ENCODE measurements at places on chromosomes 5 and 9.

- no peak for DNase-seq
These were observed 19.6 kb downstream of the TCF7 start for GRCh38 chr5:134133995-134134541.

- no peak for DNase-seq
These were observed 9.5 kb upstream of the NAA35 start for GRCh38 chr9:85931495-85931894.

DNA sequence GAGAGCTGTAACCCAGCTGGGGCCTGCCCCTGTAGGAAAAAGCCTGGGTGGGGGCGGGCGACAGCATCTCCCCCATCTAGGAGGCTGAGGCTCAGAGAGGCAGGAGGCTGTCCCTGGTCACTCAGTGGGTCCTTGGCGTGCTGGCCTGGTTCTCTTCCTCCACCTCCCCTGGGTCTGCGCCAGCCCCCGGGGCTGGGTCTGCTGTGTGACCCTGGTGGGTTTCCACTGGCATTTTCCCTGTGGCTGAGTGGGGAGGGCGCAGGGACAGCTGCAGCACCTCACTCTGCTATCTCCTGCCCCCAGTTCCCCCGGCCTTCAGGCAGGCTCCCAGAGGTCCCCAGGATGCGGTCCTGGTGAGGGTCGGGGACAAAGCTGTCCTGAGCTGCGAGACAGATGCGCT, 59.5 kb upstream of the ASS1 start:
- DNase-seq, result no peak

- no peak for DNase-seq
These were observed 80.4 kb upstream of the OSMR start for GRCh38 chr5:38765399-38765861.

GRCh38 chr5:67331296-67331925, 134.8 kb upstream of the CD180 start:
- DNase-seq, result no peak

DNA sequence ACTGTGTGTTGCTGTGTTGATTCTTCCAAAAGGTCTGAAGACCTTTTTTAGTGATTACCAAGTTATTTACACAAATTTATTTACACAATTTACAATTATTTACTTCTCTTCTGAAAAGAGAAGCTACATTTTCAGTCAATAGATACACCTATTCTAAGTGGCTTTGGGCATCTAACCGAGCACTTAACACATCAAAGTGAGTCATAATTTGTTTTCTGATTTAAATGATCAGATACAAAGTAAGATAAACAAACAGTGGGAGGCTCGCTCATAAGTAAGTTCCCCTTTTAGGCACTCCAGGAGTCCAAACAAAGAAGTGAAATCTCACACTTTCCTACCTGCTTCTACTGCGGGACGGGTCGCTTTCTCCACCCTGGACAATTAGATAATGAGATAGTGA, 90.2 kb downstream of the APBA1 start:
- DNase-seq, result no peak

- no peak for DNase-seq
These were observed 716.0 kb upstream of the CHD1 start for GRCh38 chr5:99644822-99645221.

DNA sequence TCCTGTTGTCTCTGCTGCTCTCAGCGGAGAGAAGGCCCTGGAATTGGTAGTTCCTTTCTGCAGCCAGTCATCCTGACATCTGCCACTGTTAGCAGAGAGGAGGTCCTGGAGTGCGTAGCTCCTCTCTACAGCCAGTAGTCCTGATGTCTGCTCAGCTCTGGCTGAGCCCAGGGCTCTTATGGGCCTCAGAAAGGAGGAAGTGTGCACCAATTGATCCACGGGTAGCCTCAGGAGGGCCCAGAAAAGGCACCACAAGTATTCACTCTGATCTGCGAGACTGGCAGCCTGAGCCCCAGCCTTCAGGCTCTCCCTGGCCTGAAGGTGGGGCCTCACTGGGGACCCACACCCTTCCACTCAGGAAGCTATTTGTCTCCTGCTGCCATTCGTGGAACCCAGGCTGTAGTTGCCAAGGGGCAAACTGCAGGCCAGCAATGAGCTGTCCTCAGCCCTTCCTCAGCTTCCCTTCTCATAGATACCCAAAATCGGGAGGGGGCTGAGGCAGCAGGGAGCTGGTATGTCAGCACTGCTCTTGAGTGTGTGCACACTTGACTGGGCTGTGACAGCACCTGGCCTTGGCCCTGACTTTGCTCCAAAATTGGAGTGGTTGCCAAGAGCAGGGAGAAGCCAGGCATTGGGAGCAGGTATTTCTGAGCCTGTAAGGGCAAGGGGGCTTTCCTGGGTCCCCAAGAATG, 1049.5 kb upstream of the ACO1 start:
- DNase-seq, result no peak

GRCh38 chr9:85743275-85744128, 1.7 kb upstream of the AGTPBP1 start:
- DNase-seq, result peak; percentile 84

GRCh38 chr5:12242950-12243888, 339.0 kb upstream of the CTNND2 start:
- no peak for DNase-seq
